ENCODE measurements at places on chromosomes 2 and 18.

GRCh38 chr2:226796012-226796839 is 3.4 kb downstream of the IRS1 start:
- no peak for DNase-seq

- no peak for DNase-seq
Measured at GRCh38 chr2:74041182-74041581, 56.5 kb downstream of the TET3 start.

- no peak for DNase-seq
Measured at GRCh38 chr2:135965756-135966155, 19.7 kb downstream of the DARS1 start.

DNA sequence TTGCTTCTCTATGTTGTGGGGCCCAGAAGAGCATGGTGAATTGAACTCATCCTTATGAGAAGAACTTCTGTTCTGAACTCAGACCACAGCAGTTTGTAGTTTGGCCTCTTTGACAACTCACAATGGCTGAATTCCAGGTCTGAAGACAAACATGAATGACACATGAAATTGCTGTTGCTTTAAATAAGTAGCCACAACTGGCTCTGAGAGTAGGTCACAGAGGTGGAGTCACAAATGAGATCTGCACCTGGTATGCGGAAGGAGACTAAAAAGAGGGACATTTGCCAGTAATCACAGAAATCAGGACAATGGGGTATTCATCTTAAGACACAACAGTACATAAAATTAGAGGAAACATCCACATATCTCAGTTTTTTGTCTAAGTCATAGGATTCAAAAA is 290.3 kb upstream of the MMADHC start:
- DNase-seq = no peak

GRCh38 chr18:13909141-13909940 is 6.0 kb downstream of the MC2R start:
- DNase-seq = no peak

GRCh38 chr2:240198226-240198625 is 57.8 kb upstream of the OTOS start:
- no peak for DNase-seq

DNA sequence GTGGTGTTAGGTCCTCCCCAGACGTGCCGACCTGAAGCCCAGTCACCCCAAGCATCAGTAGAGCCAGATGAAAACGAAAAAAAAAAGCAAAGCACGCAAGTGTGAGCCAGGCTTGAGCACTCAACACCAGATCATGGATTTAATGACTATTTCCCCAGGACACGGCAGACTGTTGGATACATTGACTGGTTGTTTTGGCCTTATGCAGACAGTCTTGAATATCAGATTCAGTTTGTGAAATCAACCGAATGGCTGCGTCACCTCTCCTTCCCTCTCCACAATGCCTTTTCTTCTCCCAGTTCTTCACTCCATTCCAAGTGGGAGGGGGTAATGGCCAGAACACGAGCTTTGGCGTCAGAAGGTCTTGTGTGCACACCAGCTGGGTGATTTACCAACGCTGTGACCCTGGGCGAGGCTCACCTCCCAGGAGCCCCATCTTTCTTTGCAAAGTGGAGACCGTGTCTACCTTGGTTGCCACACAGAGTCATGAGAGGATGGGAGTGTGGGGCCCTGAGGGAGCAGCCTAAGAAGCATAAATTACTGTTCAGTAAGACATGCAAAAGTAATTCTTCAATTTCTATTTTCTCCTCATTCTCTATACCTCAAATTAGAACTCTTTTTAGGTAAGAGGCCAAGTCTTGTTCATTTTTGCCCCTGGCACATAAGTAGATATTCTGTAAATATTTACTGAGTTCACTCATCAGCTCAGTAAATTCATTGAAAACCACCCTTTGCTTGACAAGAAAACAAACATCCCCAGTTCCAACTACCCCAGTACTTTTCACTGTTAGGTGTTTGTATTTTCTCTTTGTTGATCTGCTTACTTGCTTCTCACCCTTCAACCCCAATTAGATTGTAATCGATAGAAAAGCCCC is 181.1 kb upstream of the COPS8 start:
- peak; percentile 58 for DNase-seq

DNA sequence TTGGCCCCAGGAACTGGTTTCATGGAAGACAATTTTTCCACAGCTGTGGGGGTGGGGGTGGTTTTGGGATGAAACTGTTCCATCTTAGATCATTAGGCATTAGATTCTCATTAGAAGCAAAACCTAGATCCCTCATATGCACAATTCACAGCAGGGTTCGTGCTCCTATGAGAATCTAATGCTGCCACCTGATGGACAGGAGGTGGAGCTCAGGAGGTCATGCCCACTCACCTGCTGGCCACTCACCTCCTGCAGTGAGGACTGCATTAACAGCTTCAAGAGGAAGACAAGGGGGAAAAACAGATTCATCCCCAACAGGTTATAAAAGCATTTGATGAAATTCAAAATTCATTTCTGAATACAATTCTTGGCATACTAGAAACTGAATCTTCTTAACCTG is 38.5 kb downstream of the THAP4 start:
- DNase-seq = peak; percentile 45

GRCh38 chr2:221106241-221106640 is 465.9 kb downstream of the EPHA4 start:
- no peak for DNase-seq

DNA sequence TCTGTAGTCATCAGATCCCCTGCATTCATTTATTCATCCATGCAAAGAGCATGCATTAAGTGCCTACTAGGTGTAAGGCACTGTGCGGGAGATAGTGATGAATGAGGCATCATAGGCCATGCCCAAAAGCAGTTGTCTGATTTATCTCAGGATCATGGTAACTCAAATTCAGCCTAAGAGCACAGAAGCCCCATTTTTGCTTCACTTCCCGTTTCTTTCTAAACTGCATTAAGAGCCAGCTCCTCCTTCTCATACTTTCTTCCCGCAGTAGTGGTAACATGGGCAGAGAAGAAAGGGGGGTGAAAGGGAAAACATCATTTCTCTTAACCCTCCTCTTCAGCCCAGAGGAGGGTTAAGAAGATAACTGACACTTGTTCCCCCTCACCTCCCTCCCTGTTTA is 2.9 kb downstream of the GPR45 start:
- DNase-seq = no peak

DNA sequence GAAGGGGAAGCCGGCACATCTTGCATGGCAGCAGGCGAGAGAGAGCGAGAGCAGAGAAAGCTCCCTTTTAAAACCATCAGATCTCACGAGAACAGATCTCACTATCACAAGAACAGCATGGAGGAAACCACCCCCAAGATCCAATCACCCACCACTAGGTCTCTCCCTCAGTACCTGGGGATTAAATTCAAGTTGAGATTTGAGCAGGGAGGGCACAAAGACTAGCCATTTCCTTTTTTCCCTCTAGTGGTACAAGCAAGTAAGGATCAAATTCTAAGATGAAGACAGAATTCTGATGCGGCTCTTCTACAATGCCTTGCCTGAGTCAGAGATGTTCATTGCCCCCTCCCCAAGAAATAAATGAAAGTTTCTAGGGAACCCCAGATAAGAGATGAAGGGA is 45.6 kb upstream of the ANKRD44 start:
- DNase-seq = no peak

DNA sequence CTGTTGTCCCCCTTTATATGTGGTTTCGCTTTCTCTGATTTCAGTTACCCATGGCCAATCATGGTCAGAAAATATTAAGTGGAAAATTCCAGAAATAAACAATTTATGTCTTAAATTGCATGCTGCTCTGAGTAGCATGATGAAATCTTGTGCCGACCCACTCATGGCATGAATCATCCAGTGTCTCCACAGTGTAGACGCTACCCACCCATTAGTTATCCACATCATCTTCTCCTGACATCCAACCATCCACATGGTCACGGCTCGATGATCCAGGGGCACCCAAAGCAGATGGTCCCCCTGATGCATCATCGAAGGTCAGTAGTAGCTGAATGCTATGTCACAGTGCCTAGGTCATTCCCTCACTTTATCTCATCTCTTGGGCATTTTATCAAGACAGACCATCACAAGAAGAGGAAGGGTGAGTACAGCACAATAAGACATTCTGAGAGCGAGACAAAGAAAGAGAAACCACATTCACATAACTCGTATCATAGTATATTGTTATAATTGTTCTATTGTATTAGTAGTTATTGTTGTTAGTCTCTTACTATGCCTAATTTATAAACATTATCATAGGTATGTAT is 44.1 kb upstream of the ACKR3 start:
- no peak for DNase-seq

DNA sequence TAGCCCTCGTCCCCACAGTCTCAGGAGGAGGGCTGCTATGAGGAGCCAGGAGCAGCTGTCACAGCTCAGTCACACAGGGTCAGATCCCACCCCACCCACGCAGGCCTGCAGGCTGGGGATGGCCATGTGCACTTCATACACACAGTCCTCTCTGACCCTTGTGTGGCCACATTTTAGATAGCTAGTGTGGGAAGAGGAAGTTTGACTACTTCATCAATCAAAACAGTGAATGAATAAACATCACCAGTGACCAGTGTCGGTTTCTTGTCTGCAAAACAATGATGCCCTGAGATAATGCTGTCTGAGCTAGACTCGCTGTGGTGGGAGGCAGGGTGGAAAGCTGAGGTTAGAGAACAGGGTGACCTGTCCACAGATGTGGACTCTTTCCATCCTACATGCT is 107.1 kb downstream of the PIEZO2 start:
- peak; percentile 5 for DNase-seq

DNA sequence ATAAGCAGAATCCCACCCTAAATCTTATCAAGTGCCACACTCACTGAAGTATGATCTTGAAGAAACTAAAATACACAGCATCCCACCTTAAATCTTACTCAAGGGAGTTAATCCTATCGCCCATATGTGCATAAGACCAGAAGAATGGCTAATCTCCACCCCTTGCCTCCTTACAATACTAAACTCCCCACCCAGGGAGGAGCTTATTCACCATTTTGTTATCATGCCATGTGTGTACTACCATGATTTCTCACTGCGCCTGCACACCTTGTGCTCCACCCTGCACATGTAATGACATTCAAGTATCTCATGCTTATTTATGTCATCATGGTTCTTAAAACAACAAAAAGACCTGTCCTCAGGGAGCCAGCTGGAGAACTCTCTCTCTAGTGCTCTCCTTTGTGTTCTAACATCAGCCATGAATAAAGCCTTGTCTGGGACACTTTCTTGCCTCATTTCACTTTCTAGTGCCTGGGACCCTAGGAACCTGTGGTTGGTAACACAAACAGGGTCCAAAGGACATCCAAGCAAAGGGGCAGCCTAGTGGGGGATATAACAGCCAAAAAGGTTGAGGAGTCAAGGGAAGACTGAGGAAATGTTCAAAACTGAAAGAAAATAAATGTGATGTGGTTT is 87.4 kb downstream of the SLC66A3 start:
- DNase-seq = no peak

- no peak for DNase-seq
Measured at GRCh38 chr2:203062126-203062525, 47.5 kb downstream of the NBEAL1 start.

- DNase-seq = no peak
Measured at GRCh38 chr2:199025146-199025545, 432.6 kb downstream of the SATB2 start.

- DNase-seq = no peak
Measured at GRCh38 chr2:83196225-83196624, 1262.9 kb downstream of the SUCLG1 start.

DNA sequence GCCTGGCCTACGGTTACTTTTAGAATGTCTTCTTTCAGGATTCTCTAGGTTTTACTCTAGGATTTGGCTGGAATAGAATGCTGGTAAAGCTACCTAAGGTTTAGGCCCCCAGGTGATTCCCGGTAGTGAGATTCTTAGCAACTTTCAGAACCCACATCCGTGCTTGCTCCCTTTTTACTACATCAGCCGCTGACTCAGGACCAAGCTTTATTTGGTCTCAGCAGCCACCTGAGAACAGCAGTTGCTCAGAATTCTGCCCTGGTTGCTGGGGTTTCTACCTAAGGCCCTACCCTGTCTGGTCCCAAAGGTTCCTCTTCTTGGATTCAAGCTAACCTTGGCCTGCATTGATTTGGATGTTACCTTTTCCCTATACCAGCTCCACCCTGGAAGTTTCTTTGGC is 36.1 kb upstream of the NDUFV2 start:
- DNase-seq = no peak

- DNase-seq = no peak
Measured at GRCh38 chr2:96342085-96342484, 6.5 kb downstream of the NCAPH start.

GRCh38 chr2:55176094-55176415 is 56.0 kb downstream of the CLHC1 start:
- no peak for DNase-seq

DNA sequence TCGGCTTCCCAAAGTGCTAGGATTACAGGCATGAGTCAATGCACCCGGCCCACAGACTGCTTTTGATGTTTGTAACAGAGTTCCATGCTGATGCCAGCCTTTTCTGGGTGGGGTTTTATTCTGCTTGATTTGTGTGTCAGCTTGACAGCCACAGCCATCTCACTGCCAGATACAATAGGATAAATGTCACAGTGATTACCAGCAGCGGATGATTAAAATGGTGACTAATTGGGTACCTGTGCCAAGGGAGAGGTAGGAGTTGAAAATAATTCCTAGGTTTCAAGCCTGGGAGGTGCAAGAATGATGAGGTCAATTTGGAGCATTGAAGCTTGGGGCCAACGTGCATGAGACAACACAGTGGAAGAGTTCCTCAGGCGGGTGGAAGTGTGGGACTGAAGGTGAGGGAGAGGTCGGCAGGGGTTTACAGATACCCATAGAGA is 39.4 kb downstream of the SH2D6 start:
- DNase-seq = no peak

GRCh38 chr2:138879931-138880330 is 99.7 kb upstream of the NXPH2 start:
- DNase-seq = no peak

DNA sequence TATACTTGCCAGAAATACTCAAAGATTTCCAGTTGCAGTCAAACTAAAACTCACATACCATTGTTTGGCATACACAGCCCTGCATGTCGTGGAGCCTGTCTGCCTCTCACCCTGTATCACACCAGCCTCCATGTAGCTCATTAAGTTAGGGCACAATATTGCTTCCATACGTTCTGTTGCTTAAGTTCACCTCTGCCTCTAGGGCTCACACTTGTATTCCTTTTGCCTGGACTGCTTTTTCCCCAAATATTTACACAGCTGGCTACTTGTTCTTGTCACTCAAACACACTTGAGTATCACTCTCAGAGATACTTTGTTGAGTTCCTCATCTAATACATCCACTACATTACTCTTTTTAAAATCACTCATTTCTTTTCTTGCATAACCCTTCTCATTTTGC is 83.1 kb downstream of the PTH2R start:
- DNase-seq = no peak

- no peak for DNase-seq
Measured at GRCh38 chr2:58571181-58571852, 330.2 kb upstream of the FANCL start.

- DNase-seq = peak; percentile 63
Measured at GRCh38 chr2:102848366-102848839, 86.6 kb downstream of the TMEM182 start.

GRCh38 chr2:11012131-11012693 is 100.5 kb downstream of the KCNF1 start:
- no peak for DNase-seq
